NCI-H1930 (cell line): ENCODE measurements at places on chromosomes 3 and 15.

DNA sequence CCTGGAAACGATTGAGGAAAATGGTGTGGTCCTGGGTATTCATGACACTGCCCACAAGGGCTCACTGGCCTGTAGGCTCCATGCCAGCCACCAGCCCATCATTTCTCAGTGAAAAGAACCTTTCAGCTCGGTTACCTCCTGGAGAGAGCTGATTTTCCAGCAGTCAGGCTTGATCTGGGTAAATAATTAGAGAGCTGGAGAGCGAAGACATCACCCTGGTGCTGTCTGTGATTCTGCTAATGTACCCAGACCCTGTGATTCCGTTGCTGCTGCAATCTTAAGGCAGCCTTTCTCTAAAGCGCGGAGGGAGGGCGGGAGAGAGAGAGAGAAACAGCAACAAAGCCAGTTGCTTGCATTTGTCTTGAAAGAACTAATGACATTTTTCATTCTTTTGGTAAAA lies 221.9 kb upstream of the TOPAZ1 start:
- DNase-seq = no peak

GRCh38 chr15:73723191-73723590 lies 30.0 kb downstream of the INSYN1 start:
- DNase-seq = no peak

- DNase-seq = no peak
These were observed 272.1 kb downstream of the FAM43A start for GRCh38 chr3:194957743-194958240.

DNA sequence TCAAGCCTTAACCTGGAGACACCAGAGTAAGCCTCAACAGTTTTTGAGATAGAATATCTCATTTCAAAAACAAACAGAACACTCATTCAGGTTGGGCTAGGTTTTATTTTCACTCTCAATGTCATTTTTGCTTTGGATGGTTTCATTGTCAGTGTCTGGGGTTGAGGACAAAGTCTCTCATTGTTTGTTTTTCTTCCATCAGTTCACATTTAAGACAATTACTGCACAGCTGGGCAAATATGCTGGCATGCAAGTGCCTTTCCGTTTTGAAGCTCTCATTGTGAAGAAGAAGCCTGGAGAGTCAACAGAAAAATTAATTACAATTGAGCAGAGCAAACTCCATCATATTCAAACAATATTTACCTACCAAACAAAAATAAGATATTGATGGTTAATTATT lies 1050.0 kb downstream of the TBL1XR1 start:
- DNase-seq = peak; percentile 92

- DNase-seq = no peak
These were observed 26.0 kb downstream of the RPN1 start for GRCh38 chr3:128624526-128625138.

DNA sequence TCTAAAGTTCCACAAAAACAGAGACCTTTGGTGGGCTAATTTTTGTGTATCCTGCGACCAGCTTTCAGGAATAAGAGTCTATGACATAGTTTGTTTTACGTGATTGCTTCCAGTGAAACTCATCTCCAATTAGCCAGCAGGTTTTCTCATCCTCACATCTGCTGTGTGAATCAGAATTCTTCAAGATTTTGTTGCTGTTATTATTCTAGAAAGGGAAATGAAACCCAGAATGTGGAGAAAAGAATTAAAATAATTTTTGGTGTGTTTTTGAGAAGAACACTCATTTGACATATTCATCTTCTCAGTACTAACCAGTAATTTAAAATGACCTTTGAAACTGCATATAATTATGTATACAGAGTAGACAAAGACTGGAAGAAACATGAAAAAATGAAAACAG lies 175.9 kb downstream of the USP13 start:
- no peak for DNase-seq

DNA sequence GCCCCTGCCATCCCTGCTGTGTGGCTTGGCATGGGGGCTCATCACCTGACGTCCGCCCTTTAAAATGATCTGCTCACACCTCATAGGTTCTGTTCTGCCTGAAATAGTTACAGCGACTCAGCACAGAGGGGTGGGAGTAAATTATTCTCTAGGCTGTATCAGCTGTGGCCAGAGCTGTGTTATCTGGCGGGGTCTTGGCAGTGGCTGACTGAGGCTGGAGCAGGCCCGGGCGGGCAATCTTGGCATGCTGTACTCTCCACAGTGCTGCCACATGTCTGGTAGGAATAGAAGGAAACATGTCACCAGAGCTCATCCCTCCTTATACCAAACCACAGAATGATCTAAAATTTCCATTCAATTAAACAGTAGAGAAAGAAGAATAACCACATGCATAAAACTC lies 499.9 kb upstream of the LMCD1 start:
- DNase-seq = no peak

DNA sequence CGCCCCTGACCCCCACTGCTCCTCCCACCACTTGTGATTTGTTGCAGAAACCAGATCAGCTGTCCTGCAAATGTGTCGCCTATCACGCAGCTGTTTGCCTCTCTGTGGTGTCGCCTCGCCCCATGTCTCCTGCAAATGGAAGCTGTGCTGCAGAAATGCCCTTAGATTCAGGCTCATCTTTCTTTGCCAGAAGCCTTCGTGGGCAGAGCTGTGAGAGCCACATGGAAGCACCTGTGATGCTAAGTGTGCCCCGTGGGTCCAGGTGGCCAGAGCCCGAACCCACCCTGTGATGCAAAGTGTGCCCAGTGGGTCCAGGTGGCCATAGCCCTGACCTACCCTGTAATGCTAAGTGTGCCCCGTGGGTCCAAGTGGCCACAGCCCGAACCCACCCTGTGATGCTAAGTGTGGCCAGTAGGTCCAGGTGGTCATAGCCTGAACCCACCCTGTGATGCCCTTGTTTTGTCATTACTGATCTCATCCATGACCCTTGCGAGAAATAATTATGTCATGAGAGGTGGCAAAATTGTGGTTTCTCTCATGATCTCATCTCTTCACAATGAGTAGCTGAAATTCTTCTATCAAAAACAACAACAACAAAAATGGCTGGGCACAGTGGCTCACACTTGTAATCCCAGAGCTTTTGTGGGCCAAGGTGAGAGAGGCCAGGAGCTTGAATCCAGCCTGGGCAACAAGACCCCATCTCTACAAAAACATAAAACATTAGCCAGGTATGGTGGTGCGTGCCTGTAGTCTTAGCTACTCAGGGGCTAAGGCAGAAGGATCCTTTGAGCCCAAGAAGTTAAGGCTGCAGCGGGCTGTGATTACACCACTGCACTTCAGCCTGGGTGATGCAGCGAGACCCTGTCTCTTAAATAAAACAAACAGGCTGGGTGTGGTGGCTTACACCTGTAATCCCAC lies 187.4 kb downstream of the GOLGA6L6 start:
- no peak for DNase-seq

DNA sequence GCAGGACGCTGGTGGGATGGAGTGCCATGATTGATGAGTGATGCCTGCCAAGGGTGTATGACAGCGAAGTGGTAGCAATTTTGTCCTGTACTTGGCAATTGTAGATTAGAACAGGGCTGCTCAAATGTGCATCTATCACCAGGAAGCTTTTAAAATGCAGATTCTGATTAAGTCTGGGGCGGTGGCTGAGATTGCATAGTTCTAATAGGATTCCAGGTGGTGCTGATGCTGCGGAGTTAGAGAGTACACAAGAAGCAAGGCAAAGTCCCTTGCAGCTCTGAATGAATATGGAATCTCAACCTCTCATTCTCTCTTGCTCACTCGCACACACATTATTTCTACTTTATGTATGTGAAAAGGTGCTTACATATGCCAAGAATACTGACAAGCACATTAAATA lies 670.4 kb downstream of the FHIT start:
- DNase-seq = no peak

DNA sequence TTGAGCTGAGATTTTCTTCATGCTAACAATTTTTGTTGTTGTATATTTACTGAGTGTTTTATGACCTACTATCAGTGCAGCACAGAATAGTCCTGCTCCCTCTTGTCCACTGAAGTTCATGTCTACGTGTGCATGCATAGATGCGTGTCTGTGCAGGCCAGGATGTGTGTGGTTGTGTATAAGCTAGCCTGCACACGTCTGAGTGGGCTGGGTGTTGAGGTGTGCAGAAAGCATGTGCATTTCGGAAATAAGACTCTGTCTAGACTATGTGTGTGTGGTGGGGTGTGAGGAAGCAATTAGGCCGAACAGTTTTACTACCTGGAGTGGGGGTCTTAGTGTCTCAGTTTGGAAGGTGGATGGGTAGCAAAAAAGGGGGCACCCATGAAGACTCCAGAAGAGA lies 39.2 kb downstream of the ATP2B2 start:
- no peak for DNase-seq

GRCh38 chr3:14497321-14497720 lies 42.8 kb downstream of the GRIP2 start:
- no peak for DNase-seq

- no peak for DNase-seq
These were observed 234.9 kb upstream of the LMCD1 start for GRCh38 chr3:8266730-8267131.

DNA sequence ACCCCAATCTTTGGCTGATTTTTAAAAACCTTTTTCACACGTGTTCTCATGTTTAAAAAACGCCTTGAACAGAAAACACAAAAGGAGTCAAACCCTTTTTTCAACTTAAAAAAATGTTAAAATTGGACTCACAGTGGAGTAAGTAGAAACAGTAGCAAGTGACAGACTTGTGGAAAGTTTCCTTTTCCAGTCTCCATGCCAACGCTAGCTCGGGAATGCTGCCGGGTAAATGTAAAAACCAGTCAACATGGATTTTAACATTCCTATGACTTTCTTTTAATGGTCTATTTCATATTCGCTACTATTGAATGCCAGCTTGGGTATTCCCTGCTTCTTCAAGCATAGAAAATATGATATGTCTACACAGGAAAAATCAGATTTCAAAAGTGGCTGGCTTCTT lies 1.6 kb upstream of the PROK2 start:
- no peak for DNase-seq

DNA sequence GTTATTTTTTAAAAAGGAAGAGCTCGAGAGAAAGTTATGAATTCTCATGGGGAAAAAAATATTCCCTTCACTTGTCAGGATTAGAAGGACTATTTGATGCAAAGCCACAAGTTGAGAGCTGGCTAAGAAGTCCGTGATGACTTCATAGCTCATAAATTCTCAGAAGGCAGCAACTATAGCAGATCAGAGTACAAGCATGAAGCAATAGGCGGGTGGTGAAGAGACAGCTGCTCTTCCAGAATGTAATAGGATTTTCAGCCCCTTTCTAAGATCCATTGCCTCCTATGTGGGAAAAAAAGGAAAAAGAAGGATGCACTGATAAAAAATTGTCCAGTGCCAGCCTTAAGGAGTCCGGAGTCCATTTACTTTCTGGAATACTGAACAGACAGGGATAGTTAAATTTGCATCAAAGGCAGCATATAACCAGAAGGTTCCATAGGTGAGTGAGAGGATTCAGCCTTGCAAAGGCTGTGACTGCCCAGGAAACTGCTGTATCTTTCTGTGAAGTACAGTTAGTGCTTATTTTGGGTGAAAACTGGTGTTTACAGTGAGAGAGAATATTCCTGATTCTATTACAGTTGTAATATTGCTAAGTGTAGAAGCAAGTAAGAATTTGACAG lies 929.5 kb upstream of the ALCAM start:
- DNase-seq = no peak

- DNase-seq = no peak
These were observed 27.0 kb upstream of the TNFAIP8L3 start for GRCh38 chr15:51121631-51122225.

DNA sequence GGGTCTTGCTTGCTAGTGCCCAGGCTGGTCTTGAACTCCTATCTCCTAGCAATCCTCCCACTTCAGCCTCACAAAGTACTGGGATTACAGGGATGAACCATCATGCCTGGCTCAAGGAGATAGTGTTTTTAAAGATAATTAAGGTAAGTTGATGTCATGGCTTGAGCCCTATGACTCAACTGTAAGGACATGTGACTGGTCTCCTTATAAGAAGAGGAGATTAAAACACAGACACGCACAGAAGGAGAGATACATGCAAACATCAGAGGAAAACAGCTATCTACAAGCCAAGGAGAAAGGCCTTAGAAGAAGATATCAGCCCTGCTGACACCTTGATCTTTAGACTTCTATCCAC lies 220.4 kb upstream of the GADL1 start:
- DNase-seq = no peak

DNA sequence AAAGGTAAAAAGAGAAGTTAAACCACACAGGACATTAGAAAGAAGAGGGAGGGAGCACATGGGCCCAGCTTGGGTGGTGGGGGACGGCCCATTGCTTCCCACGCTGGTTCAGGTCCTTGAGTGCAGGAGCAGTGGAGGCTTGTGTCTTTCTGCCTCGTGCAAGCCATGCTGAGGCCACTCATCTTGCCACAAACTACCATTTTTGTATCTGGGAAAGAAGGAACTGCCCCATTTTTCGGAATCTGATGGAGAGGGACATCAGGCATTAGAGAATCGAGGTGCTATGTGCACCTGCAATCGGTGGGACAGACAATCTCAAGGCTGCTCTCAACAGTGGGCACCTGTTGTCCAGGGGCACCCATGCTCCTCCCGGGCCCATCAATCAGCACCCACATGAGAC lies 234.5 kb downstream of the KLF13 start:
- DNase-seq = no peak
